ENCODE measurements at places on chromosomes 7 and 10. TPM values are rescaled to one million over a fixed set of nuclear protein-coding genes. Genes with fewer than 3 reads are reported as not detected.

The SPAM1 gene
- total RNA-seq, result not detected

The RNF32 gene
- 1.4 TPM for total RNA-seq

The RASA4B gene
- 10.2 TPM for total RNA-seq

The PTPRE gene
- total RNA-seq, result 29.4 TPM

- no peak for DNase-seq
Observed at GRCh38 chr7:150731916-150732315, 5.3 kb upstream of the GIMAP5 start.

DNA sequence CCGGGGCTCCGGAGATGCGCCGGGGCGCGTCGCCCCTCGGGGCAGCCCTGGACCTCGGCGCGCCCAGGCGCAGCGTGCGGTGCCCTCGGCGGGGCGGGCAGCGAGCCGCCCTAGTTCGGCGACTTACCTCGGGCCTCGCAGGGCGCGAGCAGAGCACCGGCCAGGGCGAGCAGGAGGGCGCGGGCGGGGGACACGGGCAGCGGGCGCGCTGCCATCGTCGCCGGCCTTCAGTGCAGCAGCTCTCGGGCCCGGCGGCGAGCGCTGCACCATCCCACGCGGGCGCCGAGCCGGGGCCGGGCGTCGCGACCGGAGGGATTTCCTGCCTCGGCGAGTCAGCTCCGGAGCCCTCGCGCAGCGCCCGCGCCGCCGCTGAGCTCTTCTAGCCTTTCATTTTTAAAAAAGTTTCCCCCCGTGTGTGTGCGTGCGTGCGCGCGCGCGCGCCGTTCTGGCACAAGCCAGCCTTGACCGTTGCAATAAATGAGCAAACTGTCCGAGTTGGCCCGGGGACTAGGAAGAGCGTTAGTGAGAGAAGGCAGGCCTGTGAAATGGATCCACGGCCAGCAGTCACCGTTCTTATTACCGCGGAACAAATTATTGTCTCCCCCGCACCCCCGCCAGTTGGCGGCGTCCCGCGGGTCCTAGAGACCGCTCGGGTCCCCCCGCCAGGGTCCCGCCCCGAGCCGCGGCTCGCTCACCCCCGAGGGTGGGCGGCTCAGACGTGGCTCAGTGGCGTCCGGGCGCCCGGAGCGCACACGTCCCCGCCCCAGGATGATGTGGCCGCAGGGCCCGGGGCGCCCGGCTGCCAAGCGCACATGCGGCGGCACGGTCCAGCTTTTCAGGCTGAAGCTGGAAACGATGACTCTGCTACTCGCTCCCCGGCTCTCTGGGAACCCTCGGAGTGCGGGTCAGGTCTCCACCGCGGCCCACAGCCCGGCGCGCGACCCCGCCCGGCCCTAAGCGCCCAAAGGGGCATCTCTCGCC is at the start of gene ADAM12:
Gene ADAM12, minus strand, starts transcription at position 547 of the 981 bp plus-strand sequence. Its CDS starts 332 bp downstream, at position 215.
- DNase-seq, result no peak

DNA sequence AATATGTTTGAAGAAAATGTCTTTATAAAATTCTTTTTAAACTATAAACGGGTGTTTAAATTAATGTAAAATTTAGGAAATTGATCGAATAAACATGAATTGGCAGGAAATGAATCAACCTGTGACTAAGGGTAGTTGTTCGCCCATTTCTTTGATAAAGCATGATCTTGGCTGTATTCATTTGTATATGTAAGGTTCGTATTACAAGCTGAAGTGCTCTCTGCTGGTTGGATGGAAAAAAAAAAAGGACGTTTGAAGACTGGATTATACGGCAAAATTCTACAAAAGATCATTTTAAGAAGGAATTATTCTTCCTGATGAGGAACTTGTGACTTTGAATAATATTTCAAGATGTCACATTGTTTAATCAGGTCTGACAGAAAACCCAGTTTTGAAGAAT is 185.4 kb upstream of the ANK3 start:
- no peak for DNase-seq

DNA sequence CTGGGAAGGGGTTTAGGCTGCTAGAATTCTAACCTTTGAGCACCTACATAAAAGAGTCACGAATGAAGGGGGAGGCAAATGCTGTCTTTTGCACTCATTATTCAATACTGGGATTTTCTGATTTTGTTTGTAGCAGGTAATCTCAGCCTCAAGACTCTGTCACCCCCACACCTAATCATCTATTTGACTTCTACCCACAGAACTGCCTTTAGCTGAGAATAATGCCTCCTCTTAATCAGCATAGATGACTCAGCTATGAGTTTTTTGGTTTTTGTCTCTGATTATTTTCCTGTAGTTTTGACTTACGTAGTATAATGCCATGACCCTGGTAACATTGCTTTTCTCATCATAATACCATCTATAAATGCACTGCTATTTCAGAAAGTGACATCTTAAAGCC is 42.7 kb upstream of the CACNB2 start:
- no peak for DNase-seq

- no peak for DNase-seq
Observed at GRCh38 chr7:127713758-127714157, 61.8 kb downstream of the SND1 start.

GRCh38 chr7:30166841-30167235 is 32.1 kb downstream of the MTURN start:
- DNase-seq, result no peak

DNA sequence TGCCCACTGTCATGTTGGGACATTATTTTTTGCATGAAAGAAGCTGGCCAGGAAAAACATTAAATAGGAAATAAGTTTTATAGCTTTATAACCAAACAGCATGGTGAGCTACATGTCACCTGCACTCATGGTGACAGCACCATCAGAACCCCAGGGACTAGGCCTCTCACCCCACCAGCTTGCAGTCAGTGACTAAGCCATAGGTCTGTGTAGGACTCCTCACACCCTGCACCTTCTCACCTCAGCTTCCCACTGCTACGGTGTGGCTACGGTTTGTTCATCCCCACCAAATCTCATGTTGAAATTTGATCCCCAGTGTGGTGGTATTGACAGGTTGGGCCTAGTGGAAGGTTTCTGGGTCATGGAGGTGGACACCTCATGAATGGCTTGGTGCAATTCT is 161.3 kb upstream of the VIPR2 start:
- no peak for DNase-seq

- no peak for DNase-seq
Observed at GRCh38 chr10:44937196-44938005, 22.2 kb upstream of the RASSF4 start.

GRCh38 chr7:70377957-70378356 is 754.0 kb upstream of the GALNT17 start:
- DNase-seq, result no peak

GRCh38 chr7:95798401-95798930 is 26.1 kb downstream of the DYNC1I1 start:
- DNase-seq, result no peak
